Activated T-helper 17 cell treated with anti-CD3 and anti-CD28 coated beads, Interleukin-2, amount 50 U/mL, for 72 hours (primary cell): ENCODE measurements at places on chromosomes 13 and 19. TPM values are rescaled to one million over a fixed set of nuclear protein-coding genes. Genes with fewer than 3 reads are reported as not detected.
A peak's percentile ranks its signal among the peaks of the same experiment; 100 is the strongest.

Gene CFAP97D2
- total RNA-seq, result not detected

GRCh38 chr13:33090755-33091414 is 74.7 kb downstream of the KL start:
- ATAC-seq, result no peak

Gene OR10H1
- not detected for total RNA-seq

GRCh38 chr19:48716562-48717291 is 2.8 kb downstream of the MAMSTR start:
- no peak for ATAC-seq

- ATAC-seq, result no peak
These were observed 14.3 kb upstream of the MCF2L start for GRCh38 chr13:112954488-112955270.

Gene FSD1
- 13.1 TPM for total RNA-seq

Gene CEACAM20
- total RNA-seq, result not detected

DNA sequence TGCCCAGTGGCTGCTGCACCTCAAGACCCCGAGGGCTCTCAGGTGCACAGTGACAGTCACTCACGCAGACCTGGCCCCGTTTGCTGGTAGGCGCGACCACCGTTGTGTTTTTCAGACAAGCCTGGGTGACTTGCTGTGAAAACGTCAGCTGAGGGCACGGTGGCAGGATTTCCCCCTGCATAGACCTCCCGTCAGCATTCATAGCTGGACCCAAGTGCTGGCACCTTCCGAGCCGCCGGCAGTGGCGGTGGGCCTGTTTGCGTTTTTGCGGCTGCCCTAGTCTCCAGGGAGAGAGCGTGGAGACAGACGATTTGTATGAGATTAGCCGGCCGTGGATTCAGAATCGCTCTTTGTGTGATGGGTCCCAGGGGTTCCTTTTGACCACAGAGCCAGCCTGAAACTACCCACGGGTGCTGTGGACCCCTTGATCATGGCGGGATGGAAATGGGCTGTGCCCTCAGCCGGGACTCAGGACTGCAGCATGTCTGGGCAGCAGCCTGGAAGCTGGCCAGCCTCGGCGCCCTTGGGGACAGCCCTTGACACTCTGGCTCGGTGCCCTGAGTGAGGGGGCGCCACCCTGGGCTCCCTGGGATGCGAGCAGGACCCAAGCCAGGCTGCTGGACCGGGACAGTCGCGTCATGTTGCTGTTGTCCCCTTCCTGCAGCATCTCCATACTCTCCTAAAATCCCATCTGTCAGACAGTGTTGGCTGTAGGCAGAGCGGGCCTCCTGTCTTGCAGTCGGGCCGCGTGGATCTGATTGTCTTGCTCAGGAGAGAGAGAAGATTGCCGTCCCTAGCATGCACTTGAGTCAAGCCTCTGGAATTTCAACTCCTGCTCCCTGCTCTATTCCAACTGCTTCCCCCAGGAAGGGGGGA is 8.6 kb downstream of the KDM4B start:
- no peak for ATAC-seq

DNA sequence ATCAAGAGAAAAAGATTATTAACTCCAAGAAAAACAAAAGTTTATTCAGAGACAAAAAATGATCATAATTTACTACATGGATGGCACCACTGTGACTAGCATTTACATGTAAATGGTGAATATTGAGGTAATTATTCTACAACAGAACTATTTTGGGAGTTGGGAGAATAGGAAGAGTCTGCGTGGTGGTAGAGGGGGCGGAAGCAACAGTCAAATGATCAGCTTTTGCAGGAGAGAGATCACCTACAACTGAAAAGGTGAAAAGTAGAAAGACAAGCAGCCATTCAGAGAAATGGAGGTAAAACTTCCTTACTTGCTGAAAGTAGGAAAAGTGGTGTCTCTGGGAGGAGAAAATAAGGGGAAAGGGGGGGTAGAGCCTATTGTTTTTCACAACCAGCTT is 62.8 kb upstream of the SACS start:
- no peak for ATAC-seq

- ATAC-seq, result no peak
These were observed 141.9 kb downstream of the TEX29 start for GRCh38 chr13:111462221-111462764.

DNA sequence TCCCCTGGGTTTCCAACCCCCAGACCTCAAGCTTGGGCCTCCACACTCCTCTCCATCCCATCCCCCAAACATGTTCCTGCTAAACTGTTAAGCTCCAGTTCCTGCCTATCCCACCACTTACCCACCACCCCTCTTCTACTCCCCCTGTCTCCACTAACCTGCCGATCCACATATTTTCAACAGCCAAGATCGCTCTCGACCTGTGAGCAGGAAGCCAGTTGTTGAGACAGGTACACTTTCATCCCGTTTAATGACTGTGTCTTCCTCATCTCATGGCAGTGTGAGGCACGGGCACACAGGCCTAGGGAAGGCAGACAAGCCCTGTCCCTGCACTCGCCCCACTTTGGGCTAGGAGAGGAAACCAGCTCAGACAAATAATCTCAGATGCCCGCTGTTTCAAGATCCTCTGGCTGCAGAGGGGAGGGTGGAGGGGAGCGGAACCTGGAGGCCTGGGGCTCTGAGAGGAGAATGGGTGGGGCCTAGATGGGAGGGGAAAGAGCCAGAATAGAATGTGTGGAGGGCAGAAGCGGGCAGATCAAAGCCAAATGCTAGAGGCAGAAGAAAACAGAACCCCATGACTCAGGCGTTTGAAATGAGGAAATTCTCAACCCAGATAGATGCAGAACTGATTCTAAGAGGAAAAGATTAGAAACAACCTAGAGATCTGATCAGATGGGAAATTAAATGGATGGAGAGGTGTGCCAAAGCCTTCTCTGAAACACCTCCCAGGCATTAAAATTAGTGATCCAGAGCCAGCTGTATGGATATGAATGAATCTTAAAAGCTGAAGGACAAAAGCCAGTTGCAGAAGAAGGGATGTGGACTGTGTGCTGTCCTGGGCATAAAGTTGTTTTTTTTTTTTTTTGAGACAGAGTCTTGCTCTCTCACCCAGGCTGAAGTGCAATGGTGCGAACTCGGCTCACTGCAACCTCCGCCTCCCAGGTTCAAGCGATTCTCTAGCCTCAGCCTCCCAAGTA is 16.9 kb upstream of the CYP2S1 start:
- peak; percentile 88 for ATAC-seq

DNA sequence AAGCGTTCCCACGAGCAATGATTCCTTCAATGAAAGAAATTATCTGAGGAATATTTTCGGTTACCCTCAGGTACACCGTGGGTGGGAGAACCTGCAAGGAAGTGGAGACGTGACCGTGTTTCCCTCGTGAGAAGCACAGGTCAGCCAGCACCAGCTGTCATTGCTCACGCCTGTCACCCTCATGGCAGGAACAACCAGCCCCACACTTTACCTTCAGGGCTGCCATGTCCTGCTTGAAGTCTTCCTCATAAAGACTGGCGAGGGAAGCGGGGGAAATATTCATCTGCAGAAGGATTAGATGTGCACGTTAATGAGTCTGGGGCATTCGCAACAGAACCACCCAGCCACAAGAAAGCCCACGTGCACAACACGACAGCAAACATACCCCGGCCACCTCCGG is 18.2 kb downstream of the CARS2 start:
- ATAC-seq, result no peak

DNA sequence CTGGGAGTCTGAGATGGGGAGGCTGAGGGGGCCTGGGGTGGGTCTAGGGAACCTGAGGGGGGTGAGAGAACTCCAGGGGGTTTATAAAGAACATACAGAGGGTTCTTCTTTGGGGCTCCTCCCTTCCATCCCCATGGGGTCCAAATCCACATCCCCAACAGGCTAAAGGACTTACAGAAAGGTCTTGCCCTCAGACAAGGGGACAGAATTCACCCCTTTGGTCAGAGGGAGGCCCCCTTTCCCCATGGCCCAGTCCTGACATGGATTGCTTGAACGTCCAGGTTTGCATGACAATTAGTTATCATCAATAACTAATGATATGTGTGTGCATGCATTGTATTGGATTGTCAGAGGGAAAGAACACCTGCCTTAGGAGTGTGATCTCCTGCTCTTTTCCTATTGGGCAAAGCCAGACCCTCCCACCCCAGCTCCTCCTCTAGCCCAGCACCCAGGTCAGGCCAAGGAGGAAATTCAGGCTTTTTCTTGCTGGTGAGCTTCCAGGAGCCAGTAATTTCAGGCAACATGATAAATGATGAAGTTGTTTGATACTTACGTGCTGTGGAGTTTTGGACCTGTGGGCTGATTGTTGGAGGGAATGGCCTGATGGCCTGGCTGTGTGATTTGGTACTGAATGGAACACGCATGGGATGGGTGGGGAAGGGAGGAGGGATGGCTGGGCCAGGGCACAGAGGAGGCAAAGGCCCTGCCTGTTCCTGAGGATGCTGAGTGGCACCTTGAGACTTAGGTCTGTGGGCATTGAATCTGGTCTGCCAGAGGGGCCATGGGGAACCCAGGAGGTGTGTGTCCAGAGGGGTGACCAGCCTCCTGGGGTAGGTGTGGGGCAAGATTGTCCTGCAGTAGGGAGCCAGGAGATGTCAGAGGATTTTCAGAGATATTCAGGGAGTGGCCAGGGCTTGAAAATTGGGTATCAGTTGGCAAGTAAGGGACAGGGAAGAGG is 1.1 kb downstream of the KLHL26 start:
- ATAC-seq, result no peak

- ATAC-seq, result no peak
These were observed 46.5 kb downstream of the RCBTB2 start for GRCh38 chr13:48486362-48486761.

- ATAC-seq, result no peak
These were observed 65.9 kb downstream of the CHST8 start for GRCh38 chr19:33687481-33688170.

DNA sequence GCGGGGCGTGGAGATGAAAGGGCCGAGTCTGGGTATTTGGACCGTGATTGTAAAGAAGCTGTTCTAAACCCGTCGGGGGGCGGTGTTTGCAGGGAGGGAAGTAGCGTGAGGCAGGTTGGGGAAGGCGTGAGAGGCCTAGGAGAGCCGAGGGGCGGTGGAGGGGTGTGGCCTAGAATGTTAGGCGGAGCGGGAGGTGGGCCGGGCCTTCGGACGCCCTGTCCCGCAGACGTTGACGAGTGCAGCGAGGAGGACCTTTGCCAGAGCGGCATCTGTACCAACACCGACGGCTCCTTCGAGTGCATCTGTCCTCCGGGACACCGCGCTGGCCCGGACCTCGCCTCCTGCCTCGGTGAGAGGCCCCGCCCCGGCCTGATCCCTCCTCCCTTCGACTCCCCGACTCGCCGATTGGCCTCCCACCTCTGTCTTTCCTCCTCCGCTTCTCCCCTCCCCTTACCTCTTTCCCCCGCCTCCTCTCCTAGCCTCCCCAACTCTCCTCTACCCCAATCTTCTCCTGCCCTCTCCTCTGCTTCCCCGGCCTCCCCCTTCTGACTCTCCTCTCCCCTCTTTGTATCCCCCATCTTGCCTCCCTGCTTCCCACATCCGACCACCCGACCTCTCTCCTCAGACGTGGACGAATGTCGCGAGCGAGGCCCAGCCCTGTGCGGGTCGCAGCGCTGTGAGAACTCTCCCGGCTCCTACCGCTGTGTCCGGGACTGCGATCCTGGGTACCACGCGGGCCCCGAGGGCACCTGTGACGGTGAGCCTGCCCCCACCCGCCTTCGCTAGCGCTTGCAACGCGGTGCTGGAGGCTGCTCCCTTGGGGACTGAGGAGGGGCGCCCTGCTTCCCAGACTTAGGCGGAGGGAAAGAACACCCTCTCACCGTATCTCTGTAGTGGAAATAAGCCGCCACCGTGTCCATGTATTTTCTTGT is 12.8 kb downstream of the LTBP4 start:
- ATAC-seq, result peak; percentile 59

DNA sequence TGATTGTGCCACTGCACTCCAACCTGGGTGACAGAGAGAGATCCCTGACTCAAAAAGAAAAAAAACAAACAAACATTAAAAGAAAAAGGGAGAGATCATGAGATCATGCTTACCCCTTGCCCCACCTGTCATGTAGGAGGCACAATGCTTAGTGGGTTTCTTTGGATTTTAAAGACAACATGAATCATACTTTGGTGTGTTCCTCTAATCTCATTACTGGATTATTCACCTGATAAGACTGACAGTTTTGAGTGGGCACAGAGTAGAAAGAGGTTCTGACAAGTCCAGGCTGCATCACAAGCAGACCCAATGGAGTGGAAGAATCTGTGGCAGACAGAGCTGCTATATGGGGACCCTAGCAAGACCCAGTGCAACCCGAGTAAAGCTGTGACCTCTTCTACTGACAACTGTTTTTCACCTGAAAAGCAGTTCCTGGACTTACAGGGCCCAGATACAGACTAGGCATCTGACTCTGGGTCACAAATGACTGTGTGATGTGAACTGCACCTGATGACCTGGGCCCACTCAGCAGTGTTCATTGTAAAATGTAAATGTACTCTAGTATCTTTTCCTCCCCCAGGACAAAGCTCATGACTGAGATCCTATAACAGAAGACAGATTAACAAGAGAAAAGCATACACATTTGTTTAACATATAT is 28.9 kb upstream of the USP12 start:
- peak; percentile 84 for ATAC-seq

Gene PSG3
- 0.13 TPM for total RNA-seq

Gene ACP4
- not detected for total RNA-seq

Gene ZNF77
- 4.9 TPM for total RNA-seq

DNA sequence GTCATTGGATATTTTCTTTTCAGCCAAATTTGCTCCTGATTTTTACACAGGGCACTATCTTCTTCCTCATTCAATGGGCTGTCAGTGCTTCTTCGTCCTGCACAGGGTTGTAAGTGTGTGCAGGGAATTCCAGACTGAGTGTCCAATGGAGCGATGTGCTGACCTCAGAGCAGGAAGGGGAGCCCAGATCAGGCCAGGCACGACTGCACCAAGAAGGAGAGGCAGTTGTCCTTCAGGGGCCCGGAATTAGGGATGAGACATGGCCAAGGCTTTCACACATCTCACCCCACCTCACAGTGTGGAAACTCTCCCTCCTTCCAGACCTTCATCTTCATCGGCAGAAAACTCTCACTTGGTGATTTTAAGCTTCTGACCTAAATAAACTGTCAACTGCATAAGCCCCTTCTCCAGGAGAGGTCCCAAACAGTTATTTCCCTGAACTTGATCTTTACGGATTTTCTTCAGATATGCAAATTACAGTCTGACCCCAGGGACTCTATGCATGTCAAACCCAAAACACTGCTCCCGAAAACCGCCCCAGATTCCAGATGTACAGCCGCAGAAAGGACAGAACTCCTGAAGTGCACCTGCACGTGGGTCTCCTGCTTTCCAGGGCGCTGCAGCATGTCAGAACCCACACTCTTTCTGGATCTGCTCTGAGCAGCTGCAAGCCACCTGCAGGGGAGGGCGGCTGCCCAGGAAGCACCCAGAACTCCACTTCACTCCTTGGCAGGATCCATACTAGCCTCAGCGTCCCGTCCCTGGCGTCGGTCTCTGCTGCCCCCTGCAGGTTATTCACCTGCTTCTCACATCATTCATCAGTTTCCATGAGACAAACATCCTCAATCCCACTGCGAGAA is 625 bp upstream of the ZNF20 start:
- peak; percentile 64 for ATAC-seq

GRCh38 chr13:67752759-67753158 is 522.6 kb upstream of the PCDH9 start:
- no peak for ATAC-seq

Gene ZNF382
- total RNA-seq, result 9.7 TPM

GRCh38 chr19:45467115-45467455 is 711 bp upstream of the FOSB start:
- ATAC-seq, result no peak

- no peak for ATAC-seq
These were observed 370.3 kb upstream of the ATXN8OS start for GRCh38 chr13:69737129-69737935.

- peak; percentile 21 for ATAC-seq
These were observed 223.9 kb upstream of the MIR17HG start for GRCh38 chr13:91123456-91124127.

- no peak for ATAC-seq
These were observed 15.4 kb downstream of the CEBPG start for GRCh38 chr19:33388725-33389420.

GRCh38 chr13:99005609-99006008 is 27.7 kb upstream of the DOCK9 start:
- ATAC-seq, result no peak
